ENCODE measurements at places on chromosomes 5 and 9. TPM values are rescaled to one million over a fixed set of nuclear protein-coding genes. Genes with fewer than 3 reads are reported as not detected.

Gene TPD52L3
- total RNA-seq = not detected

Gene PCDHGB3
- 0.11 TPM for total RNA-seq

Gene HBEGF
- 3.6 TPM for total RNA-seq

Gene AK8
- total RNA-seq = not detected

Gene PROB1
- total RNA-seq = 0.25 TPM

Gene PCDHB16
- not detected for total RNA-seq

Gene SLC34A3
- total RNA-seq = not detected

Gene BASP1
- 0.93 TPM for total RNA-seq

Measured in CD4-positive, alpha-beta T cell (primary cell).